ENCODE measurements at places on chromosomes 13 and 19.

GRCh38 chr13:96963786-96964475, 30.3 kb downstream of the OXGR1 start:
- no peak for DNase-seq

- no peak for DNase-seq
Observed at GRCh38 chr19:48842789-48843162, 6.5 kb upstream of the HSD17B14 start.

GRCh38 chr19:32355309-32355708, 9.9 kb downstream of the ZNF507 start:
- no peak for DNase-seq

- no peak for DNase-seq
Observed at GRCh38 chr19:6059988-6060599, 50.2 kb downstream of the RFX2 start.

- DNase-seq, result no peak
Observed at GRCh38 chr19:2150794-2151338, 500 bp downstream of the AP3D1 start.
